ENCODE measurements at places on chromosomes 1 and 21.

DNA sequence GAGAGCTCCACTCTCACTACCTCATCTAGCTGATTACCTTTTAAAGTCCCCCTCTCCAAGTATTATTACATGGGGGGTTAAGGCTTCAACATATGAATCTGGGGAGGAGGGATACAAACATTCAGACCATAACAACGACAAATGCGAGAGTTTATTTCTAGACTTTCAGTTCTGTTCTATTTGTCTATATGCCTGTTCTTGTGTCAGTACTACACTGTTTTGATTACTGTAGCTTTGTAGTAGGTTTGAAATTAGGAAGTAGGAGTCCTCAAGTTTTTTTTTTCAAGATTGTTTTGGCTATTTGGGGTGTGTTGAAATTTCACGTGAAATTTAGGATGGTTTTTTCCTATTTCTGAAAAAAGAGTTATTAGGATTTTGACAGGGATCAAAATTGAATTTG lies 16.3 kb downstream of the ZMYM4 start:
- DNase-seq, result no peak

GRCh38 chr1:168468042-168468809 lies 75.6 kb downstream of the XCL2 start:
- DNase-seq, result no peak

- DNase-seq, result peak; percentile 80
Measured at GRCh38 chr1:8873506-8874229, 4.8 kb downstream of the ENO1 start.

DNA sequence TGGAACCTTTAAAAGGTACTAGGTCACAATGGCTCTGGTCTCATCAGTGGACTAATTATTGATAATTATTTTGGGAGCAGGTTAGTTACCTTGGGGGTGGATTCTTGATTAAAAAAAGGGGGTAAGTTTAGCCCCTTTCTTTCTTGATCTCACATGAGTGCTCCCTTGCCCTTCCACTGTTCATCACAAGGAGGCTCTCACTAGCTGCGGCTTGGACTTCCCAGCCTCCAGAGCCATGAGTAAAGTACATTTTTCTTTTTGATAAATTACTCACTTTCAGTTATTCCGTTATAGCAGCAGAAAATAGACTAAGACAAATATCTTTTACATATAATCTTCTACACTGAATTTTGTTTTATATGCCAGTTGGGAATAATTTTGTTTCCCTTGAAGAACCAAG lies 254.8 kb upstream of the DEPDC1 start:
- DNase-seq, result no peak

DNA sequence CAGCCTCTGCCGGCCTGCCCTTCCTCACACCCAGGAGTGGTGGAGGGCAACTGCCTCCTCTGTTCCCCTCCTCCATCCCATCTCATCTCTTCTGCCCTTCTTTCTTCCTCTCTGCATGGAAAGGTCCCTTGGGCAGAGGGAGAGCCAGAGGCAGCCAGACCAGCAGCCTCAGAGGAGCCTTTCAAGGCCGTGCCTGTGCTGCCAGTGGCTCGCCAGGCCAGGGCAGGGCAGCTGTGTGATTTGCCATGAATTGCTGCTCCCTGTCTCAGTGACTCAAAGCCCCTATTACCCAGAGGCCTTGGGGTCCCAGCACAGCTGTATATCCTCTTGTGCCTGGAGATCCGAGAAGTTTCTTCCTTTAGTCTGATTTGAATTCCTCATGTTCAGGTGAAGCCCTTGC lies 21.9 kb downstream of the TMCC2 start:
- DNase-seq, result no peak

GRCh38 chr1:231729544-231729943 lies 103.0 kb downstream of the DISC1 start:
- no peak for DNase-seq

DNA sequence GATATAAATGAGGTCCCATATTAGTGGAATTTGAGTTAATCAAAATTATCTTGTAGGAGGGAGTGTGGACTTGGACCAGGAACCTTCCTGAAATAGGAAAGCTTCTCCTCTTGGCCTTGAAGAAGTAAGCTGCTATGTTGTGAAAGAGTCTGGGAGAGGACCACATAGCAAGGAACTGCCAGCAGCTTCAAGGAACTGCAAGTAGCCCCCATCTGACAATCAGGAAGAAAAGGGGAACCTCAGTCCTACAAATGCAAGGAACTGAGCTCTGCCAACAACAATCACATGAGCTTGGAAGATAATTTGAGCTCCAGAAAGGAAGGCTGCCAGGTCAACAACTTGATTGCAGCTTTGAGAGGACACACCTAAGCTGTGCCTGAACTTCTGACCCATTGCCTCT lies 8.2 kb upstream of the PRMT6 start:
- no peak for DNase-seq

DNA sequence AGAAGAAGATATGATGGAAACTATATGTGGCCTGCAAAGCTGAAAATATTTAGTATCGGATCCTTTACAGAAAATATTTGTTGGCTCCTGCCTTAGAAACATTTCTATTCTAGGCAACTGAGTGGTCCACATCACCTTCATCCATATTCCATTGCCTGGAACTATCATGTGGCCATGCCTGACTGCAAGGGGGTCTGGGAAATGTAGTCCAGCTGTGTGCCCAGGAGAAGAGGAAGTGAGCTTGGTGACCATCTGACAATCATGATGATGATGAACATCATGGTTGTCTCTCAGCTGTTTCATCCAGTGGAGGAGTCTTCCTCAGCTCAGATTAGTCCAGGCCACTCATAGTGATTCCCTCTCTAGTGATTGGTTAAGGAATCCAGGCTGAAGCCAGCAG lies 61.8 kb upstream of the IFNLR1 start:
- DNase-seq, result no peak

GRCh38 chr1:117719004-117719403 lies 113.2 kb downstream of the TENT5C start:
- no peak for DNase-seq

DNA sequence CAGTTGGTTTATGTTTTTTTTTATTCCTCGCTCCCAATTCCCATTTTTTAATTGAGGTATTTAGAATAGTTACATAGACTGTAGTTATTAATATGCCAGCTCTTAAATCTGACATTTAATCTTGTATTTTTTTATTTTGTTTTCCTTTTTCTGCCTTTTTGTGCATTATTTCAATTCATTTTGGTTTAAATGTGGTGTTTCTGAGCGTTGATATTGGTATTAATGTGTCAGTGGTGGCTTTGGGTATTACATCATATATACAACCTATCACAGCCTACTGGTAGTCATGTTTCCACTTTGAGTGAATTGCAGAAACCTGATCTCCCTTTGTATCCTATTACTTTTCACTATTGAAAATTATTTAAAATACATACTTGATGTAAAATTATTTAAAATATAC lies 1027.3 kb downstream of the KCNT2 start:
- DNase-seq, result no peak

DNA sequence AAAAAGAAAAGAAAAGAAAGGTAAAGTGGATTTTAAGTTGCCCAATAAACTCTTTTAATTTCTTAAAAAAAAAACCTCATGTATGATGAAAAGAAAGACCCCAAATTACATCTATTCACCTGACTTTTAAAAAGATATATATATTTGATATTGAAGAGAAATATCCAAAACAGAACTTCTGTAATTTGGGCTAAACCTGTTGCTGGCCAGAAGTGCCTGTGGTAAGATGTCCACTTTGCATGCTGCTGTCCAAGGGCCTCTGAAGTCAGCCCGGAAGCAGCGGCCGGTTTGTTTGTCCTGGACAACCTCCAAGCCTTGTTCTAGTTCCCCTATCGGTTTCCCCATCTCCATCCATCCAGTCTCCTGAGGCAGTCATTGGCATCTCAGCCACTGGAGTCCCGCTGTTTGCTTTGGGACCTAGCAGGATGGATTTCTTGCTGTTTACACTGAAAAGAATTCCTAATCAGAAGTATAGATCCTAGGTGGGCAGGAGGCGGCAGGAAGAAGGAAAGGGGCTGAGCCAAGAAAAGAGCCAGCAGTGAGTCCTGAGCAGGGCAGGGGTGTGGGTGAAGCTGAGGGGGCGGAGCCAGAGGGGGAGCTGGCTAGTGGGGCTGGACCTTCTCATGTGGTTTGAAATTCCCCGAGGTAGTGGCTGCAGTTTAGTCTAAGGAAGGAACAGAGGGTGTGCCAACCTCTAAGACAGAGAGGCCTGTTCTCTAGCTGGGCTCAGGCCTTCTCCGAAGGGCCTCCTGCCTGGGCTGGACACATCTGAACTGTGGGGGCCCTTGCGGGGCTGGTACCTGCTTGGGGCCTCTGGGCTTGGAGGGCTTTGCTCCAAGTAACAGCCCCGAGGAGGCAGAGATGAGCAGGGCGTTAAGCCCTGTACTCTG lies 3.3 kb downstream of the NCMAP start:
- DNase-seq, result no peak

GRCh38 chr1:201791779-201792173 lies 37.2 kb upstream of the IPO9 start:
- no peak for DNase-seq

GRCh38 chr1:230140221-230141020 lies 73.4 kb downstream of the GALNT2 start:
- no peak for DNase-seq

DNA sequence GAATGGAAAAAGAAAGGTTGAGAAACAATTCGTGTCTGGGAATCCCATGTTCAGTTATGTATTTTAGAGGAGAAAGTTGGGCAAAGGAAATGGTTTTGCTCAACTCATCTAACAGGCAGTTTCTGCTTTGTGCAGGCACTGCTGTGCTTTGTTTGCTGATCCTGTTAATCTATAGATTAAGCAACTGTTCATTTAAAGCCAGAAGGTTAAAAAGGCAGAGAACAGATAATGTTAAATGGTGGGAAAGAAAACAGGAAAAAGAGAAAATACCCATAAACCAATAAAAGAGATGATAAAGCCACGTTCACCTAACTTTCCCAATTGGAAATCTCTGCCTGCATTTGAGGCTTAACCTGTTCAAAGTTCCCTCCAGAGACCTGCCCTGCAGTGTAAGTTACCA lies 70.0 kb downstream of the APP start:
- DNase-seq, result no peak

GRCh38 chr1:210631399-210631798 lies 302.7 kb downstream of the HHAT start:
- DNase-seq, result no peak

DNA sequence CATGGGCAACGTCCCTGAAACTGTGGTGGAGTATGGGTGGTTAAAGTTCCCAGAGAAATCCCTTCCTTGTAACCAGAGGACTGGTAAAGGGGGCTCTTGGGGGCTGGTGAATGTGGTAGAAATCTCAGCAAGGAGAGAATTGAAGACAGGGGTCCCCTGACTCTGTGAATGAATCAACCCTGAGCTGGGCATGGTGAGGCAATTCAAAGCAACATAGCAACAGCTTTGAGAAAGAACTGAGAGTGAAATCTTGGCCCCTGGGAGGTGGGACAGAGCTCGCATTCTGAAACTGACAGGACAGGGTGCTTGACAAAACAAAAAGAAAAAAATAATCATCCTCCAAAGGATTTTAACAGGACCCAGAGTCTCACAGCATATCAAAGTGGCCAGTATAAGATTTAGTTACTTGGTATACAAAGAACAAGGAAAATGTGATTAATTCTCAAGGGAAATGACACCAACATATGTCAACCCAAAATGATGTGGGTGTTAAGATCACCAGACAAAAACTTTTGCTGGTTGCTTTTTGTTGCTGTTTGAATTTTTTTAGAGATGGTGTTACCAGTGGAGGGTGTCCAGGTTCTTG lies 11.7 kb upstream of the SUMO3 start:
- DNase-seq, result no peak

DNA sequence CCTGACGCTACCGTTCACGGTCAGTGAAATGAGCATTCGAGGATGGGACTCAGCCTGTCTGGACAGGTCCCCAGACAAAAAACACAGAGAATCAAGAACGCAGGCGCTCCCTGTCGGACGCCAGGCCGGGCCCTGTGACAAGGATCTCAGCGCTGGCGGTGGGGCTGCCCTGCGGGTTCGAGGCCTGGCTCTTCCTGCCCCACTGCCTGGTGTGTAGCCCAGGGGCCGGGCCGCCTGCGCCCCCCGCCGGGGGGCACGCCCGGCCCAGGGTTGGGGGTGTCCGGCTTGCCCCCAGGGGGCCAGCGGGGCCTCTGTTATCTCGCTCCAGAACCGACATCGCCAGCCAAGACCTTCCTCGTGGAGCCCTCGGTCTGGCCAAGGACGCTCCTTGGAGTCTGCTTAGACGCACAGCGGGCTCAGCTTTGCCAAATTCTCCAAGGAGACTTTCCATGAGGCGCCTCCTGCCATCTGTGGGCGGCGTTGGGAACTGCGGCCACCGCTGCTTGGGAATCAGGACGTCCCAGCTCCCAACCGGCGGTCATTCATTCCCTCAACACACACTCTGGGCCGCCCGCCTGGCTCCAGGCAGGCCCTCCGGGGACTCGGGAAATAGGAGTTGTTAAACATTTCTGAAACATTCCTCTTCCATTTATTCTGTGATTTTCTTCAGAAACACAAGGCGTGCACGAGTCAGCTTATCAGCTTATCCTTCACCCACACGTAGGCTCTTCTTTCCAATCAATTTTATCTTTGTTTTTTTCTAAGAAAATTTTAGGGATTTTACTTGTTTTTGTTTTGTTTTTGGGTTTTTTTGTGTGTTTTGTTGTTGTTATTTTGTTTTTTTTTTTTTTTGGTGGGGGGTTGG lies 11.3 kb upstream of the RIPK4 start:
- DNase-seq, result no peak

GRCh38 chr1:61151565-61151964 lies 69.2 kb downstream of the NFIA start:
- no peak for DNase-seq

DNA sequence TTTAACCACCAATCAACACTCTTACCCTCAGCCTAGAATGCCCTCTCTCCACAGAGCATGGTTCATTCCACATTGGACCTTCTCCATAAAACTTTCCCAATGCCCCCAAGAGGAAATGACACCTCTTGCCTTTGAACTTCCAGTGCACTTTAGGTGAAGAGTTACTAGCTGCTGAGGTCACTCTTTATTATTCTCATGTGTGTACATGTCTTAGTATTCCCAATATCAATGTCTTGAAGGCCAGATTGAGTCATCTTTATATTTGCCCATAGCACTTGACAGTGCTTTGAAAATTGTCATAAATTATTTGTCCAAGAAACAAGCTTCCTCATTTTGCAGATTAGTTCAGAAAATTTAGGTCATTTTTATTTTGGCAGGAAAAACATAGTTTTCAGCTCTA lies 8.1 kb upstream of the DNASE2B start:
- no peak for DNase-seq

DNA sequence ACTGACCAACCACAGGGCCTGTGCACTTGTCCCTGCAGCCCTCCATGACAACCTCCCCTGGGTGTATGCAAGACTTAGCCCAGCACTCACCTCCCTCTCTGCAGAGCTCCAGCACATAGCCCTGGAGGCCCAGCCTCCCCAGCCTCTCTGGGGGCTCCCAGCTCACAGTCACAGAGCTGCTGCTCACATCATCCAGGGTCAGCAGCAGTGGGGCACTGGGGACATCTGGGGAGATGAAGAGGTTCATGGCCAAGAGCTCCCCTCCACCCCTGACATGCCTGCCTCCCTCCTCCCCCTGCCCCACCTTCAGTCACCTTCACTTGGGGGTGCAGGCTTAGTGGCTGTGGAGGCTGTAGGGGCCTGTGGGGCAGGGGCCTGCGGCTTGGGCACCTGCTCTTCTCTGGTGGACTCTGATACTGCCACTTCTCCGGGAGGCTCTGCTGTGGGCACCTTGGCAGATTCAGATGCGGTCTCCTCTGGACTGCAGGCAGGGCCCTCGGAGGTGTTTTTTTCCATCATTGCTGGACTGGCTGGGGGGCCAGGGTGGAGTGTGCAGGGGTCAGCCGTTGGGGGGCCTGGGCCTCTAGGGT lies at the start of gene MYBPH:
Gene MYBPH (minus strand): TSS at position 590 of the 590 bp plus-strand sequence. CDS start 71 bp downstream, at position 519.
- DNase-seq, result no peak

- no peak for DNase-seq
Measured at GRCh38 chr1:101798417-101798816, 198.3 kb downstream of the OLFM3 start.

Data from T-helper 2 cell (primary cell).